Left renal cortex interstitium (tissue), 4 donors: ENCODE measurements at places on chromosomes 3 and 15.

DNA sequence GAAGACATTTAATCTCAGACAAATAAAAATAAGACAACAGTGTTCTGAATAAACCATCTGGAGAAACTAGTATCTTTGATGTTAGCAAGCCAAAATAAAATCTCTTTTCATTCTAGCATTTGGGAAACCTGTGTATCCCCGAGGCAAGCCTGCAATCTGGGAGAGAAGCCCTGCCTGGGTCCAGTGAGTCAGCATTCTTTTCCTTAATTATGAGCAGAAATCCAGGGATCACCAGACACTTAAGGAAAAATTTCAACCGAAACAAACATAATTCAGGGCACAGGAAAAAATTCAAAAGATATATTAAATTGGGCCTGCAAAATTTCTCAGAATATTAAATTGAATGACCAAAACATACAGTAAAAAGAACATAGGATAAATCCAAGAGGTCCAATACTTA, 4.2 kb downstream of the NCBP2 start:
- DNase-seq = no peak

- no peak for DNase-seq
These were observed 6.6 kb downstream of the DPH3 start for GRCh38 chr3:16258177-16258576.

- no peak for DNase-seq
These were observed 130.6 kb downstream of the LRIG1 start for GRCh38 chr3:66370179-66370578.

GRCh38 chr3:126067959-126068358, 16.0 kb downstream of the SLC41A3 start:
- no peak for DNase-seq

DNA sequence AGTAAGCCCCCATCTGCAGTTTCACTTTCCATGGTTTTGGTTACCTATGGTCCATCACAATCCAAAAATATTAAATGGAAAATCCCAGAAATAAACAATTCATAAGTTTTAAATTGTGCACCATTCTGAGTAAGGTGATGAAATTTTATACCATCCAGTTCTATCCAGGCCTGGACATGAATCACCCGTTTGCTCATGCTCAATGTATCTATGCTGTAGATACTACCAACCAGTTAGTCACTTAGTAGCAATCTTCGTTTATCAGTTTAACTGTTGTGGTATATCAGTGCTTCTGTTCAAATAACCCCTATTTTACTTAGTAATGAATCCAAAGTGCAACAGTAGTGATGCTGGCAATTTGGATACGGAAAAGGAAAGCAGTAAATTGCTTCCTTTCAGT, 381.9 kb upstream of the AGTR1 start:
- DNase-seq = no peak

DNA sequence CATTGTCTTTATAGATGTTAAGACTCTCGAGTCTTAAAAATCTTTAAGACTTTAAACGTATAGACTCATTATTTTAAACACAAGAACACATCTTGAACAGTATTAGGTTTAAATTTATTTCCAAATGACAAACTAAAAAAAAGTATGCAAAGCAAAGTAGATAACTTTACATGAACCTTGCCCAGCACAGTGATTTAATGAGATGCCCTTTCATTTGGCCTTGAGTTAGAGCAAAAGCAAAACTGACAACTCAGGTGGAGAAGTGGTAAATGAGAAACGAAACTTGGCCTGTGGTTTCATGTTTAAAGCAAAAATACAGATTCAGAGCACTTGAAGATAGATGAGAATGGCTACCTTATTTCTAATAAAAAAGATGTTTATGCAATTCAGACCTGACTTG, 8.6 kb downstream of the GPR15 start:
- DNase-seq = no peak

- DNase-seq = no peak
These were observed 183.6 kb downstream of the XXYLT1 start for GRCh38 chr3:195087328-195087727.

GRCh38 chr3:38143511-38143910, 5.0 kb downstream of the MYD88 start:
- no peak for DNase-seq

DNA sequence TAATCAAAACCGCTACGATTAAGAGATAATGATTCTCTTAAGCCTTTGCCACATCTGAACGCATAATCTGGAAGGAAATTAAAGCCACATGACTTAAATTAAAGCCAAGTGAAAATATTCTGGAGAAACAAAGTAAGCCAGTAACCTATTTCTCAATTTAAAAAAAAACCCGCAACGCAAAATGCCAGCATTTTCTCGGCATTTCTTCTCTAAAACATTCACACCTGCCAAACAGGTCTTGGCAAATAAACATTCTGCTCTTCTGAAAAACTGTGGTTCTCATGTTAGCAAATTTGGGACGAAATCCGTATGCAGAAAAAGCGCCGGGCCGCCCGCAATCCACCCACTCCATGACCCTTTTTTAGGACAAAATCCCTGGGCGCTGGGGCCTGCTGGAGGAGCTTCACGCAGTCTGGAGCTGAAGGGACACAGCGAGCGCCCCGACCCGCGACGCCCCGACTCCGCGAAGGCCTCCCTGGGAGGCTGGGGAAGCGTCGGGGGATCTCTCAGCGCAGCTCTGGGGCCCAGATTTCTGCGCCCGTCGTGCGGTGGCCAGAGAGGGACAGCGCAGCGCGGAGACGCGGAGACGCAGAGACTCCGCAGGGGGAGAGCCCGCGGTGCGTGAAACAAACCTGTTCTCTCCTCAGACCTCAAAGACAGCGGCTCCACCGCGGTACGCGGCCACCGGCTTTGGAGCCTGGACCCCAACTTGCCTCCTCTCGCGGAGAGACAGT, 471 bp downstream of the NKIRAS1 start:
- no peak for DNase-seq

DNA sequence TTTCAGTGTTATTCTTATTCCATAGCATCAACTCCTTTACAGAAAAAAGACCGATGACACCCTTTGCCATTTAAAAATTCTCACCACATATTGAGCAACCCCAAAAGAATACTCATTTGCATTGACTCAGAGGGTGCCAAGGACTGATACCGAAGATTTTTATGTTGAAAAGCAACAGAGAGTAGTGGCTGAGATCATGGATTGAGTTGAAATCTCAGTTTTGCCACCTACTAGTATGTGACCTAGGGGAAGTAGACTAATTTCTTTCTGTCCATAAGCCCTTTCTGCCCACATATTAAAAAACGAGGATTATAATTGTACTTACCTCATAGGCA, 313.9 kb upstream of the SATB1 start:
- DNase-seq = no peak

DNA sequence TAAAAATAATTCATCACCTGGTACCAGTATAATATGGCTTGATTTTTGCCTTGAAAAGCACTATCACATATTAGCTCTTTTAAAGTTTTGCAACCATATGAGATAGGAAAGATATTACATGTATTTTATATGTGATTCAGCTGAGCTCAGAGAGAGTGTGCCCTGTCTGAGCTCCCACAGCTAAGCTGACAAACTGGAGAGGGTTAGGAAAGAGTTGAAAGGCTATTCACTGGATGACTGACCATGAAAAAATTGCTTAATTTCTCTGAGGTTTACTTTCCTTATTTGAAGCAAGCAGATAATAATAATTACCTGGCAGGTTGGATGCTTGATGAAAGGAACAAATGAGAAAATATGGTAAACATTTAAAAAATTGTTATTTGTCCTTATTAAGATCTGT, 97.4 kb upstream of the CCDC80 start:
- no peak for DNase-seq

GRCh38 chr15:64934023-64934422, 22.3 kb downstream of the ANKDD1A start:
- DNase-seq = no peak

GRCh38 chr15:96416218-96416933, 85.9 kb downstream of the NR2F2 start:
- no peak for DNase-seq

DNA sequence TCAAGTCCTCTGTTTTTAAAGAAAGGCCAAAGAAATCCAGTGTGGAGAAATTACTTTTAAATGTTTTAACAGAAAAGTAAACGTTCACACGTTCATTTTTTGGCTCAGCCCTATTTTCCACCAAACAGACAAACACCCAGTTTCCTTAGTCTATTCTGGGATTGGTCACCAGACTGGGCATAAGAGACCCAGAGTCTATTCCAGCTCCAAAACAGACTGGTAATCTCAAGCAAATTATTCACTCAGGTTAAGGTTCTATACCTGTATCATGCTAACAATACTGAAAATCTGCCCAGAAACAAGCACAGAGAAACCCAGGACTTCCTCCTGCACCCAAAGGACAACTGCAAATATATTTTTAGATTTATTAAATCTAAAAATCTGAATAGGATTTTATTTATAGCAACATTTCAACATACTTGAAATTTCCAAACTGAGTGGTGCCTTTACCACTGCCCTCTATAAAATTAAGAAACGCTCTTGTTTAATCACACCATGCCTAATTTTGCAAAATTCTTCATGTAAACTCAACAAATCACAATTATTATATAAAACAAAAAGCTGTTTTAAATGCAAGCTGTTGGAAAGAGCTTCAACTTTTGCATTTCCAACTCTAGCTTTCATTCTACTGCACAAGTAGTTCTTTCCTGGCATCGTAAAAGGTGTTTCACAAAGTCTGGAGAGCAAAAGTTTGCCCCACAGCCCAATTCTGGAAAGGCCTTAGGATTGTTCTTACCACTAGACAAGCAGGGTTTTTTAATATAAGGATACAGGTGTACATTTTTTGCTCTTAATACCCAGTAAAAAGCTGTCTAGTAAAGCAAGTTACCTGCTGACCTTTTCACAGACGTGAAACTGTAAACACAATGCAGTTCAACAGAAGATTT, 18.7 kb downstream of the ZNF148 start:
- DNase-seq = no peak

DNA sequence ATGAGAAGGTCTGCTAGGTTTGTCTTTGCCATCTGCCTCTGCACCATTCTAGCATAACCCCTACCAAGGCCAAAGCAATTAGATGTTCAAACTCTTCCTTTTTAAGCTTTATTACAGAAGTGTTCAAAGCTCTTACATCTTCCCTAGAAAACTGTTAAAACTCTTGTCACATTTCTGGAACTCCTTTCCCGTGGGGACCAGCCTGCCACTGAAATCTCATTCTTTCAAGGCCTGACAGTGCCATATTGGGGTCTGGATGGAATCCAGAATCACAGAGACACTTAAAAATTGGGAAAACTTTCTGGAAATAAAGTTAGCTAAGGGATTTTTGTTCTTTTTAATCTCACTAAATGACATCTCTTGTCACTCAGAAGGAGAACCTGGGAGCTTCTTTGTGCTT, 153.8 kb upstream of the SLCO3A1 start:
- no peak for DNase-seq

DNA sequence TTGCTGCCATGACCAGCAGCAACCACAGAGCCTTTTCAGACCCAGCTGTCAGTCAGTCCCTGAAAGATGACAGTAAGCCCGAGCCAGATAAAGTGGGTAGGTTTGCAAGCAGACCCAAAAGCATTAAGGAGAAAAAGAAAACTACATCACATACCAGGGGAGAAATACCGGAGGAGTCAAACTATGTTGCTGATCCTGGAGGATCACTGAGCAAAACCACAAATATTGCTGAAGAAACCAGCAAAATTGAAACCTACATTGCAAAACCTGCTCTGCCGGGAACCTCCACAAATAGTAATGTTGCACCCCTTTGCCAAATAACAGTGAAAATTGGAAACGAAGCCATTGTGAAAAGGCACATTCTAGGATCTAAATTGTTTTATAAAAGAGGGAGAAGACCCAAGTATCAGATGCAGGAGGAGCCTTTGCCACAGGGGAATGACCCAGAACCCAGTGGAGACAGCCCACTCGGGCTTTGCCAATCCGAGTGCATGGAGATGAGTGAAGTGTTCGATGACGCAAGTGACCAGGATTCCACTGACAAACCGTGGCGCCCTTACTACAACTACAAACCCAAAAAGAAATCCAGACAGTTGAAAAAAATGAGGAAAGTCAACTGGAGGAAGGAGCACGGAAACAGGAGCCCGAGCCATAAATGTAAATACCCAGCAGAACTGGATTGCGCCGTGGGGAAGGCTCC, 42.1 kb upstream of the RASA2 start:
- DNase-seq = no peak

DNA sequence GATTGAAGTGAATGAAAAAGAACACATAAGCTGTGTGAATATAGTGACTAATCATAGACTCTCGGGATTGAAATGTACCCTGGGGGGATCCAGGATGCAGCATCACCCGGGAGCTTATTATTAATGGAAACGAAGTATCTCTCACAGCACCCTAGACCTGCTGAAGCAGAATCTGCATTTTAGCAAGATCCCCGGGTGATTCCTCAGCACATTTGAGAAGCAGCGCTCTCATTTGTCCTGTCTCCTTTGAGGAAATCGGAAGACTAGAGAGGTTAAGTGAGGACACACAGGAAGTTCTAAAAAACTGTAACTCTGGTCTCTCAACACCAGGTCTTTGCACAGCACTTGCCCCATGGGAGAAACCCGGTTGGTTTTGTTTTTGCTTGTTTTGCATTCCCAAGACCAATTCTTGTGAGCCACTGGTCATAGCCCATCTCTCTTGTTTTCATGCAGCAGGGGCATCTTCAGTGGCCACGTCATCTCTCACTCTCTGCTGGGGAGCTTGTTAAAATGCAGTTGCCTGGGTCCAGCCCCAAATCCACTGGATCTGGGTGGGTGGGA, 30.2 kb downstream of the ZNF710 start:
- DNase-seq = no peak

DNA sequence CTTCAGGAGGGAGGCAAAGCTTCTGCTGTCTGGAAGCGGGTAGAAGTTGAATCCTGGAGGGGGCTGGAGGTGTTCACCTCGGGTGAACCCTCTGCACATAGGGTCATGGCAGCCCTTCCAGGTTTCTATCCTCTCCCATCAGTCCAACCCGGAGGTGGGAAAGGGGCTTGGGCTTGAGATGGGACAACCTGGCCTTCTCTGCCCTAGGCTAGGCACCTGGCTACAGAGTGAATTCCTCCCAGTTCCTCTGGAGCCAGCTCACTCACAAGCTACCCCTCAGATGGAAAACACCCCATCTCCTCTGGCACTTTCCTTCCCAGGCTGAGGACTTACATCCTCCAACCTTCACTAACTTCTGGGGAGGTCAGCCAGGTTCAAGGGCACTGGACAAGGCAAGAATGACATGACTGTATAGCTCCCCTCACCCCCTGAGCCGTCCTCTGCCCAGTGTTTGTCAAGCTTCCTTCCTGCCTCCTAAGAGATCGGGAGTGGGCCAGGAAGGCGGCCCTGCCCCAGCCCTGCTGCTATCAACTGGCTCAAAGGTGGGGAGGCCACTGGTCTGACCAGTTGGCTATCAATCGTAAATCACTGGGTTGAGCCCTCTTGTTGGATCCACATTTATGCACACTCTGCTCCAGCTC, 45.8 kb downstream of the KLF15 start:
- DNase-seq = no peak
